ENCODE measurements at places on chromosomes 13 and 19.

GRCh38 chr13:32548837-32549236 lies 10.2 kb upstream of the N4BP2L2 start:
- no peak for DNase-seq

DNA sequence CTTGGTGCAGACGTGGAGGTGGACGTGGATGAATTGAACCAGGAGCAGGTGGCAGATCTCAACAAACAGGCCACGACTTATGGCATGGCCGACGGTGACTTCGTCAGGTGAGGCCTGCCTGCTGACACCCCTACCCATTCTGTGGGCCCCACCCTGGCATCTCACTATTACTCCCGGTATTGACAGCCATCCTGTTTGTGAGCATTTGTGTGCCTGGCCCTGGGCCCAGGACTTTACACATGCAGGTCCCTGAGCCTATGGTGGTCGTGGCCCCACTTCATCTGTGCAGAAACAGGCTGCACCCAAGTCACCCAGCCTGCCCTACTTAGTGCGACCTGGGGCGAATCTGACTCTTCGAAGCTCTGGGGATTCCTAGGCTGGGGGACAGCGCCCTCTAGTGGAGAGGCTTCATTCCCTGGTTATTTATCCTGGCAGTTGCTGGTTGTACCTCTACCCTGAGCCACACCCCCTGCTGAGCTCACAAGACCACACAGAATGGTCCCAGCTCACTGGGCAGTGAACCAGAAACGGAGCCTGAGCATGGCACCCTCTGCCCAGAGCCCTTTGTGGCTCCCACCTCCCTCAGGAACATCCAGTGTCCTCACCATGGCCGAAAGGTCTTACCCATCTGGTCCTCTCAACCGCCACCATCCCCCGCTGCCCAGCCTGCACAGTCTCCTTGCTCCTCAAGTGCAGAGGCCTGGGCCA lies 16.9 kb downstream of the ZNF296 start:
- peak; percentile 82 for DNase-seq

- no peak for DNase-seq
These were observed 7.5 kb downstream of the ANO8 start for GRCh38 chr19:17327068-17327653.

DNA sequence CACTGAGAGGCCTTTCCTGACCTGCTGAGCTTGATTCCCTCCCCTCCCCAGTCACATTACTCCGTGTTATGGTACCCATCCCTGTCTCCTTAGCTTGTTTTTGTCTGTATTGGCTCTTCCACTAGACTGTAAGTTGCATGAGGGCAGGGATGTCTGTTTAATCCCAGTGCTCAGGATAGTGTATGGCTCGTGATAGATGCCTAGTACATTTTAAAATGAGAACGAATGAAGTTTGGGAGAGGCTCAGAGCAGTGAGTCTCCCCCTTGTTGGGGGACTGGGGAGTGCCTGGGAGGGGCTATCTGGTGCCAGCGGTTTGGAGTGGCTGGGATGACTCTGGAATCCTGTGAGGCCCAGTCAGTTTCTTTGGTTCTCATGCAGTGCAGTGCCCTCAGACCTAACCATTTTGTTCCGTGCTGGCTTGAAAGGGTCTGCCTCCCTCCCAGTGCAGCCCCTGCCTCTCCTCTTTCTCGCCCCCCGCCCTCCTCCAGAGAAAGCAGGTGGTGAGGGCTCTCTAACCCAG lies 35.5 kb downstream of the ACTN4 start:
- no peak for DNase-seq

GRCh38 chr13:59865398-59865797 lies 298.3 kb downstream of the DIAPH3 start:
- no peak for DNase-seq

- no peak for DNase-seq
These were observed 939.0 kb upstream of the SLITRK1 start for GRCh38 chr13:84821261-84821660.

DNA sequence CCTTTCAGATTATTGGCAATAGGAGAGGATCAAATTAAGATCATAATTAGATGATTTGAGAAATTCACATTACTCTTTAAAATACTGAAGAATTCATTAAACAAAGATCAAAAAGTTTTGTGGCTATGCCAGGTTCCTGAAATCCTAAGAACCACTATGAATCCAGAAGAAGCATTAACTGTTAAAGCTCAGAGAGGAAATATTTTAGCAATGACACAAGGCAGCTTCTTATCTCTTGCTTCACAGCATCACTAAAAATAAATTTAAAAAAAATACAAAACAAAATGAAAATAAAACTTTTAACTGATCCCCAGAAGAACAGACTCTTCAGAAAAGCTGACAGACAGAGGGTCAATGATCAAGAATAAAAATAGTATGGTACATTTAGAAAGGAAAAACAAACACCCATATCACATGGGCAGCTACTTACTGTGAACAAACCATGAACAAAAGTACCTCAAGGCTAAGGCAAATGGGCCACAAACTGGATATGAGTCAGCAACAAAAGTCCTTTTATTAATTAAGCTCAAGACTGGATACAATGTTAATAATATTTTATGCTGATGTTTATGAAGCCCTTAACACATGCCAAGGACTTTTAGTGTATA lies 19.6 kb downstream of the RNF6 start:
- no peak for DNase-seq

DNA sequence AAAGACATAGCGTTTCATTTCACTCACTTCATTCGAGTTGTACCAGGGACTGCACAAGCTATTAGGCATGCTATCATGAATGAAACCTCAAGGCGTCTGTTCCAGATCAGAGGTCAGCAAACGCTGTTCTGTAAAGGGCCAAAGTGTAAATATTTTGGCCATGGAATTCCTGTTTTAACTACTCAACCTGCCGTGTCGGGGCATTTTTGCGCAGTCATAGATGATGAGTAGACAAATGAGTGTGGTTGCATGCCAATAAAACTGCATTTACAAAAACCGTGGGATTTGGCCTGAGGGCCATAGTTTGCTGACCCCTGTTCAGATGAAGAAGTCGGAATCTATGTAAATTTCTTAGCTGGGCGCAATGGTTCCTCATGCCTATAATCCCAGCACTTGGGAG lies 6.5 kb downstream of the INSR start:
- DNase-seq = no peak
